Osteoblast (primary cell): ENCODE measurements at places on chromosomes 1 and 21. TPM values are rescaled to one million over a fixed set of nuclear protein-coding genes. Genes with fewer than 3 reads are reported as not detected.

The PIK3C2B gene
- 0.36 and 2.1 TPM in 2 replicates for total RNA-seq

GRCh38 chr1:29803486-29803885 is 567.2 kb downstream of the PTPRU start:
- H3K4me1 ChIP-seq, result no peaks in the 10 kb centered on the region
- H3K27me3 ChIP-seq, result peaks cover 4% of the 10 kb centered on the region
- no peak for DNase-seq
- no peak overlapping the region for H3K27ac ChIP-seq

GRCh38 chr21:33308586-33309490 is 15.9 kb upstream of the IFNAR1 start:
- no peak overlapping the region for H3K27ac ChIP-seq
- H3K4me3 ChIP-seq, result no peak overlapping the region
- H3K36me3 ChIP-seq, result no peaks in the 10 kb centered on the region
- no peak for DNase-seq
- H3K4me1 ChIP-seq, result no peaks in the 10 kb centered on the region

DNA sequence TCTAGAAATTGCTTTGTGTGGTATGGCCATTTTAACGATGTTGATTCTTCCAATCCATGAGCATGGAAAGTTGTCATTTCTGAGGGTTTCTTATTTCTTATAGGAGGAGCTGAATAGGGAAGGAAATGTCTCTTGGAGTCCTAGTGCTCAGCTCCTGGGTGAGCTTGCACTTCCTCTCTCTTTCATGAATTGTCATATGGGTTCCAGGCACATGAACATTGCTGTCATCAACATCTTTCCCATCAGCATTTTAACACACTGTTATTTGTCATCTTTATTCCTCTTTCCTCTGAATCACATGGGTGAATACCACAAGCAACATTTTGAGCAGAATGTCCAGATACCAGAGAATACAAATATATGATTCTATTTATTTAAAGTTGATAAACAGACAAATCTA is 23.4 kb downstream of the SLAMF6 start:
- no peaks in the 10 kb centered on the region for H3K4me1 ChIP-seq
- H3K36me3 ChIP-seq, result no peaks in the 10 kb centered on the region
- no peaks in the 10 kb centered on the region for H3K27me3 ChIP-seq
- H3K4me3 ChIP-seq, result no peak overlapping the region
- DNase-seq, result no peak

- no peaks in the 10 kb centered on the region for H3K4me1 ChIP-seq
- no peak within 1 kb of the TSS for H3K27ac ChIP-seq
- H3K27me3 ChIP-seq, result no peaks in the 10 kb centered on the region
- peak; percentile 83 for DNase-seq
- no peaks in the 10 kb centered on the region for H3K36me3 ChIP-seq
- H3K4me3 ChIP-seq, result peak within 1 kb of the TSS; percentile 76
Observed at GRCh38 chr1:31617218-31617915, at the start of gene HCRTR1. Gene HCRTR1 (plus strand): TSS chr1:31617689. CDS start chr1:31619193, 1,504 bp downstream.

The USP24 gene
- 40.7 and 43.1 TPM in 2 replicates for total RNA-seq

- H3K4me1 ChIP-seq, result peaks cover 19% of the 10 kb centered on the region
- peaks cover 76% of the 10 kb centered on the region for H3K36me3 ChIP-seq
- no peak for DNase-seq
- no peak overlapping the region for H3K4me3 ChIP-seq
- H3K27me3 ChIP-seq, result no peaks in the 10 kb centered on the region
- H3K27ac ChIP-seq, result no peak overlapping the region
Observed at GRCh38 chr1:151577173-151577572, 34.7 kb upstream of the SNX27 start.

The NEGR1 gene
- 18.1 and 22.7 TPM in 2 replicates for total RNA-seq

The RGS21 gene
- total RNA-seq, result not detected in 2 replicates

DNA sequence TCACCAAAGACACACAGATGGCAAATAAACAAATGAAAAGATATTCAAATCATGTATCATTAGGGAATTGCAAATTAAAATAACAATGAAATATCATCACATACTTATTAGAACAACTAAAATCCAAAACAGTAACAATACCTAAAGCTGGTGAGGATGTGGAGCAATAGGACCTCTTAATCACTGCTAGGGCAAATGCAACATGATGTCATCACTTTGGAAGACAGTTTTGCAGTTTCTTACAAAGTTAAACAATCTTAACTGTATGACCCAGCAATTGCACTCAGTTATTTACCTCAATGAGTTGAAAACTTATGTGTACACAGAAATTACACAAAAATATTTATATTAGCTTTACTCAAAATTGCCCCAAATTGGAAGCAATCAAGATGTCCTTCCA is 47.3 kb downstream of the SELENOF start:
- H3K36me3 ChIP-seq, result no peaks in the 10 kb centered on the region
- no peaks in the 10 kb centered on the region for H3K27me3 ChIP-seq

- H3K27ac ChIP-seq, result no peak overlapping the region
- DNase-seq, result no peak
- H3K36me3 ChIP-seq, result no peaks in the 10 kb centered on the region
- no peaks in the 10 kb centered on the region for H3K4me1 ChIP-seq
- H3K27me3 ChIP-seq, result no peaks in the 10 kb centered on the region
- no peak overlapping the region for H3K4me3 ChIP-seq
Observed at GRCh38 chr1:236416165-236416564, 22.1 kb downstream of the EDARADD start.
